Neural crest cell (in vitro differentiated cells): ENCODE measurements at places on chromosomes 6 and 20. TPM values are rescaled to one million over a fixed set of nuclear protein-coding genes. Genes with fewer than 3 reads are reported as not detected.

CALHM5 gene
- total RNA-seq: 0.33 and 0.45 TPM in 2 replicates

HLA-DPB1 gene
- 18.7 and 20.4 TPM in 2 replicates for total RNA-seq

ZBTB46 gene
- 23.7 and 23.8 TPM in 2 replicates for total RNA-seq

TTK gene
- total RNA-seq: 45.0 and 45.5 TPM in 2 replicates

TNNC2 gene
- total RNA-seq: not detected in 2 replicates

COX4I2 gene
- not detected in 2 replicates for total RNA-seq

- DNase-seq: no peak
These were observed 60.4 kb downstream of the SCAND1 start for GRCh38 chr20:35893942-35894341.

DNA sequence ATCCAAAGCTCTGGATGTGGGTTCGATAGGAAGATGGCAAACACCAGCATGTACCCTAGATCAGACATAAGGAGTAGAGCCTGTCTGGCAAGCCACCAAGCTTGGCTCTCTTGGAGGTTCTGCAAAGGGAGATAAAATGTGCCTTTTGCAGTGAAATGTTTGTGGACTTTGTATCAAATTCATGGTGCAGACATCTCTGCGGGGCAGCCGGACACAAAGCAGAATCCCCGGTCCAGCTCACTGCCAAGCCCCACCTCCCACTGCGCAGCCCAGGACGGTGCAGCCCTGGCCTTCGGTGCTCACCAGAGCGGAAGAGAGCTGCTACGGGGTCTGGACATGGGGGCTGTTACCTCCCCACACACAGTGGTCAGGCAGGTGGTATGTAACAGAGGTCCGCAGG lies 333.6 kb upstream of the JARID2 start:
- DNase-seq: no peak

- DNase-seq: no peak
These were observed 75.9 kb downstream of the DHX35 start for GRCh38 chr20:39038047-39038446.

GRCh38 chr6:44787254-44787834 lies 399.8 kb downstream of the CDC5L start:
- DNase-seq: no peak

DNA sequence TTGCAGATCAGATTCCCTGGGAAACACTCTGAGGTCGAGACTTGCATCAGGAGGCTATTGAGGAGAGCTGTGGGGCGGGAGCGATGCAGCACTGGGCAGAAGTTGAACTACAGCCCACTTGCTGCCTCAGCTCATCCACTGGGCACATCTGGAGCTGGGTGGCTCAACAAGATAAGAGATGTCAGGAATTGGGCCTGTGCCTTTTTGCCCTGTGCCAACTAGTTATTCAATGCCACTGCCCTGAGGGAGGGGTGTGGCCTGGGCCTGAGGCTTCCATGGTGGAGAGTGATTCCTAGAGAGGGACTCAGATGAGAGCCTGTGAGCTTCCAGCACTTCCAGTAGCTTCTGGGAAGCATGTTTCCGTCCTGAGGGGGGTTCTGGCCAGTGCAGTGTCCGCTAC lies 32.7 kb downstream of the BRPF3 start:
- no peak for DNase-seq

GRCh38 chr20:6395695-6396094 lies 272.9 kb upstream of the FERMT1 start:
- no peak for DNase-seq

DNA sequence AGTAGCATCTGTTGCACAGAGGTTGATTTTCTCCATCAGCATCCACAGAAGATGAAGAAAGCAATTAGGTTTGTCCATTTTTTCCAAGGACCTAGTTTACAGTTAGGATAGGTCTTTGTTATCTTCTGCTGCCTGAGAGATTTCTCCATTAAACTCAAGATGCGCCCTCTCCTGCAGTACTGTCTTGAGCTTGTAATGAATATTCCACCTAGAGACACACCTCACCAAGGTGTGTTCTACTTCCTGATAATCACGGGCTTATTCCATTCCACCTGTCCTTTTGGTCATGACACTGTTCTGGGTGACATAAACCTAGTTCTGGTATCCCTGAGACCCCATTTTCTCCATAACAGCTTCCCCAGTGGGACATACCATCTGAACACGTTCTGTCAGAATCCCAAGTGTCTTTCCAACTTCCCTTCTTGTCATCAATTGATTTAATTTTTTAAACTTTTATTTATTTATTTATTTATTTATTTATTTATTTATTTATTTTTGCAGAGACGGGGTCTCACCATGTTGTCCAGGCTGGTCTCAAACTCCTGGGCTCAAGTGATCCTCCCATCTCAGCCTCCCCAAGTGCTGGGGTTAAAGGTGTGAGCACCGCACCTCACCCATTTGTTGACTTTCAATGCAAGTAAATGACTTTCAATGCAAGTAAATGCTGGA lies 75.6 kb upstream of the HS3ST5 start:
- DNase-seq: no peak

- no peak for DNase-seq
These were observed 186.9 kb upstream of the GMDS start for GRCh38 chr6:2432292-2432691.
